ENCODE measurements at places on chromosomes 7 and 10.

DNA sequence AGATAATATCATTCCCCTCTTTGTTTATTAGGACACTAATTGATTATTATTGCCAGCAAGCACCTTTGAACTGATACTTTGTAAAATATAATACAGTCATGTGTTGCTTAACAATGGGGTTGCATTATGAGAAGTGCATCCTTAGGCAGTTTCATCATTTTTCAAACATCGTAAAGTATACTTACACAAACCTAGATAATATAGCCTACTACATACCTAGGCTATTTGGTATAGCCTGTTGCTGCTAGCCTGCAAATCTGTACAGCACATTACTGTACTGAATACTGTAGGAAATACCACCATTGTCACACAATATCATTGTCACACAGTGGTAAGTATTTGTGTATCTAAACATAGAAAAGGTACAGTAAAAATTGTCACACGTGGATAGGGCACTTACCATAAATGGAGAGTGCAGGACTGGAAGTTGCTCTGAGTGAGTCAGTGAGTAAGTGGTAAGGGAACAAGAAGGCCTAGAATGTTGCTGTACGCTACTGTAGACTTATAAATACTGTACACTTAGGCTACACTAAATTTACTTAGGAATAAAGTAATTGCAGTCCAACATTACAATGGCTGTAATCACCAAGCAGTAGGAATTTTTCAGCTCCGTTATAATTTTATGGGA lies 70.7 kb downstream of the LCOR start:
- DNase-seq = no peak

DNA sequence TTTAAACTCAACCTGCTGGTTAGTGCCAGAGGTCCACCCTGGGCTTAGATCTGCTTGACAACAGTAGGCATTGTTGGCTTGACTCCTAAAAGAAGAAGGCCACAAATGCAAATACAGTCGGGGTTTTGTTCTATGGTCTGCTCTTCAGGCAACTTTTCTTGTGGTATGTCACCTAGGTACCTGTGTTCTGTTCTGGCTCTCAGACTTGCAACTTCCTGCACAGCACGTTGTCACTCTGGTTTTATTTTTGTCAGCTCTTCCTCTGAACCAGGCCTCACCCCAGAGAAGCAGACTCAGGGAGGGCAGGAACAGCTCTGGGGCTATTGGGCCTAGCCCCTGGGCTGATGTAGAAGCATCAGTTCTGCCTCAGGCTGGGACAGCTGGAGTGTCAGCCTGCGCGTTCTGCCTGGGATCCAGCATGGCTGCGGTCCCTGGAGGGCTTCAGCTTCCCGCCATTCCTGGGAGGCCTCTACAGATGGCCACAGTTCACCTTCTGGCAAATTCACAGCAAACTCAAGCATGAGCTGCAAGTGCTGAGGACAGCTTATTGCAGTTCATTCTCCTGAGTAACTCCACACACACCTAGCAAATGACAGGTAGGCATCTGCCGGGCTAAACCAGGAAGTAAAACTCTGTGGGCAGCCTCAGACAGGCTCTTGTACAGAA lies 11.0 kb upstream of the PDCD4 start:
- no peak for DNase-seq

- no peak for DNase-seq
Measured at GRCh38 chr10:55019439-55019838, 218.4 kb upstream of the PCDH15 start.

DNA sequence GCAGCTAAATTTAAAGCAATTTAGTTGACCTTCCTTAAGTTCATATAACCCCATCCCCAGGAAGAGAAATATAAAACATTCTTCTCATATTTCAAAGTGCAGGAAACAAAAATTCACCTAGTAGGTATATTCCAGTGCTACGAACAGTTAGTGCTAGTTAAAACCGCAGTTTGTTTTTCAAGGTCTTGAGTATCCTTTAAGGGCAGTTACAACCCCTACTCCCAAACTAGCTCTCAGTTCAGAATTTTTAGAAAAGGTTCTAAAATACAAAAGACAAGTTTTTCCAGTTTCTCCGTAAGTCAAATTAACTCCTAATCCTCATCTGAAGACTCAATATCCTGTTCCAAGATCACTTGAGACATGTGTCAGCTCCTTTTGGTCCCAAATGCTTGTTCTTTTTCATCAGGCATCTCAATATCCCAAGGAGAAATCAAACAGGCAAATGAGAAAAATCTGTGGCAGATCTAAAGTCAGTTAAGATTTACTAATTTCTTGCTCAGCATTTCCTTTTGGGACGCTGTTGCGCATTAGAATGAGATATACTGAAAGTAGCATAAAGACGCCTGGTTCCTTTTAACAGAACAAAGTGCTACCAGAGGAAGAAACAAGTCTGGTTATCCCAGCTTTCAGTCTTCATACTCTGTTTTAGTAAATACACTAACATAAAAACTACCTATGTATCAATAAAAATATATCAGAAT lies 51.8 kb downstream of the ARHGAP12 start:
- no peak for DNase-seq

DNA sequence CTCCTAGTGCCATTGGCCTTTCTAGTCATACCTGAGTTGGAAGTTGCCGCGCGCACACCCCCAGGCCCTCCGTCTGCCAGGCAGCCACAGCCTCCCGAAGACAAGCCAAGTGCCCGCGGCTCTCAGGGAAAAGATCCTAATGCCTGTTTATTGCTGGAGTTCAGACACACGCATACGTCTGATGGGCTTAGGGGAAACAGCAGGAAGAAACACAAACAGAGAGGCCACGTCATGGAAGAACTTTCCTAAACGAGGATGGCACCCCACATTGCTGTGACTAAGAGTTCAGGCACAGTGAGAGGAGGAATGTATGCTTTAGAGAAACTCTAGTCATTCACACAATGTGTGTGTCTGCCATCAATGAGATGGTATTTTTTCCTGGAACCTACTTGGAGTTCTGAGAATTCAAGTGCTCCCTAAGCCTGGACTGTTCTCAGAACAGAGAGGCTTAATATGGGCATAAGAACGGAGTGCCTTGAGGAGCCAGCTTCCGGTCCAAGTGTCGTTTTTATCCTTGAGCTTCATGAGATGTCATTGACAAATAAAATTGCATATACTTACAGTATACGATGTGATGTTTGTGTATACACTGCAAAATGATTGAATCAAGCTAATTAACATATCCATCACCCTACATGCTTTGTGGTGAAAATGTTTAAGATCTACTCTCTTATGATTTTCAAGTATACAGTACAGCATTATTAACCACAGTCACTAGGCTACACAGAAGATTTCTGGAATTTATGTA lies 11.6 kb upstream of the RBP3 start:
- no peak for DNase-seq

GRCh38 chr10:87921931-87922688 lies 58.7 kb downstream of the PTEN start:
- no peak for DNase-seq

- DNase-seq = no peak
Measured at GRCh38 chr10:88870089-88870488, 10.0 kb upstream of the STAMBPL1 start.

- no peak for DNase-seq
Measured at GRCh38 chr10:14191407-14191806, 139.3 kb downstream of the FRMD4A start.

GRCh38 chr10:30093303-30093950 lies 34.0 kb upstream of the JCAD start:
- DNase-seq = no peak

DNA sequence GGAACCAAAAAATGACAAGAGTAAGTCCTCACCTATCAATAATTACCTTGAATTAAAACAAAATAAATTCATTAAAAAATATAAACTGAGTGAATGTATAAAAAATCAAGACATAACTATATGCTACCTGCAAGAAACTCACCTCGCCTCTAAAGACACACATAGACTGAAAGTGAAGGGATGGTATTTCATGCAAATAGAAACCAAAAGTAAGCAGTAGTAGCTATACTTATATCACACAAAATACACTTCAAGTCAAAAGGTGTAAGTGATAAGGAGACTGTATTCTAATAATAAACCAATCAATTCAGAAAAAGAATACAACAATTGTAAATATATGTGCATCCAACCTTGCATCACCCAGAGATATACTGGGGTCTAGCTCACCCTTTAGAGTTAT lies 332.6 kb downstream of the SH2D4B start:
- no peak for DNase-seq

GRCh38 chr7:49333180-49333881 lies 409.0 kb downstream of the CDC14C start:
- DNase-seq = no peak

DNA sequence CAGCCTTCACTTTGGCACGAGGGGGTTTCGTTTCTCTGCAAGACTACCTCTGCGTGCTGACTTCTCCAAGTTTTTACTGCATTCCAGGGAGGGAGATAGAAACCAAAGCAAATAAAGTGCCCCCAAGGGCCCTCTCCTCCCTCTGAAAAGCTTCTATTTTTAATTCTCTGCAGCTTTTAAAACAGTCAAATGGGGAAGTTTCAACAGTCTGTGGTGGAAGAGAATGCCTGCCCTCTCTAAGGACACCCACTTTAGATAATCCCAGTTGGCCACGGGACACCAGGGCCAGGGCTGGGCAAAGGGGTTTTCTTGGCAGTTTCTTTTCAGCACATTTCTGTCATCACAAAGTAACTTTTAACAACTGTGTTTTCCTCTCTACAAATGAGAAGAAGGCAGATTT lies 386.7 kb upstream of the NPVF start:
- no peak for DNase-seq

GRCh38 chr10:77297393-77297739 lies 340.2 kb downstream of the KCNMA1 start:
- no peak for DNase-seq

GRCh38 chr7:74379938-74380337 lies 73.8 kb upstream of the GTF2IRD1 start:
- DNase-seq = no peak

DNA sequence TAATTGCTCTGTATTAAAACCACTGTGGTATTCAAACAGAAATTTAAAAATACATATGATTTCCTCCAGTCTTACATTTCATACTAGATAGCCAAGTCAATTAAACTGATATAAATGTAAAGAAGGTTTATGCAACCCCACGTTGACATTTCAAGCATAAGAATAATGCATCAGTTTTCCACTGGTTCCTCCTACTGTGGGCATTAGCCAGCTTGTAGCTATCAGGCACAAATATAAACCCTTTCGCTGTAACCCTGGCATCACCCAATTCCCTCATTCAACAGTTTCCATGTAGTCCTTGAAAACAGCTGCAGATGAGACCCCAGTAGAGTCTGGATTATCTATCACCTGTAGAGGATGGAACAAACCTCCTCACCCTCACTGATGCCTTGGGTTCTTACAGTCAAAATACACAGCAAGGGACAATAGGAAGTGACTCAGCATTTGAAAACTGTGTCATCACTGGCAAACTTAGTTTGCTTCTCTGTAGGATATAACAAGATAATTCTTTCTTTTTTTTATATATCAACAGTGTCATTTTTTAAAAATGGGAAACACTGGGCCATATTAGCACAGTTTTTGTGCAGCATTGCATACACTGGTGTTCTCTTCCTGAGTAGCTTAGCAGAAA lies 113.0 kb downstream of the PDE1C start:
- no peak for DNase-seq

- DNase-seq = no peak
Measured at GRCh38 chr10:132506711-132507408, 30.7 kb upstream of the INPP5A start.

GRCh38 chr7:25180946-25181345 lies 47.3 kb downstream of the NPVF start:
- DNase-seq = no peak

GRCh38 chr7:139946533-139946932 lies 116.2 kb downstream of the PARP12 start:
- DNase-seq = no peak

- no peak for DNase-seq
Measured at GRCh38 chr7:7793921-7794320, 75.5 kb upstream of the RPA3 start.

DNA sequence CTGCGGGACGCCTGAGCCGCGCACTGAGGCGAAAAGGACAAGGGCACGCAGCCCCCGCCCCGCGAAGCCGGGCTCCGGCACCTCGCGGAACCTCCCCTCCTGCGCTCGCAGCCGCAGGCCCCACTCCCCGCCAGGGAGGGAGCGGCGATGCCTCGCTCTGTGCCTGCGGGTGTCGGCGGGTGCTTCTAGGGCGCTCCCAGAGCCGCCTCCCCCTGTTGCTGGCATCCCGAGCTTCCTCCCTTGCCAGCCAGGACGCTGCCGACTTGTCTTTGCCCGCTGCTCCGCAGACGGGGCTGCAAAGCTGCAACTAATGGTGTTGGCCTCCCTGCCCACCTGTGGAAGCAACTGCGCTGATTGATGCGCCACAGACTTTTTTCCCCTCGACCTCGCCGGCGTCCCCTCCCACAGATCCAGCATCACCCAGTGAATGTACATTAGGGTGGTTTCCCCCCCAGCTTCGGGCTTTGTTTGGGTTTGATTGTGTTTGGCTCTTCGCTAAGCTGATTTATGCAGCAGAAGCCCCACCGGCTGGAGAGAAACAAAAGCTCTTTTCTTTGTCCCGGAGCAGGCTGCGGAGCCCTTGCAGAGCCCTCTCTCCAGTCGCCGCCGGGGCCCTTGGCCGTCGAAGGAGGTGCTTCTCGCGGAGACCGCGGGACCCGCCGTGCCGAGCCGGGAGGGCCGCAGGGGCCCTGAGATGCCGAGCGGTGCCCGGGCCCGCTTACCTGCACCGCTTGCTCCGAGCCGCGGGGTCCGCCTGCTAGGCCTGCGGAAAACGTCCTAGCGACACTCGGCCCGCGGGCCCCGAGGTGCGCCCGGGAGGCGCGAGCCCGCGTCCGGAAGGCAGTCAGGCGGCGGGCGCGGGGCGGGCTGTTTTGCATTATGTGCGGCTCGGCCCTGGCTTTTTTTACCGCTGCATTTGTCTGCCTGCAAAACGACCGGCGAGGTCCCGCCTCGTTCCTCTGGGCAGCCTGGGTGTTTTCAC lies 519 bp downstream of the ITGB8 start:
- DNase-seq = no peak

DNA sequence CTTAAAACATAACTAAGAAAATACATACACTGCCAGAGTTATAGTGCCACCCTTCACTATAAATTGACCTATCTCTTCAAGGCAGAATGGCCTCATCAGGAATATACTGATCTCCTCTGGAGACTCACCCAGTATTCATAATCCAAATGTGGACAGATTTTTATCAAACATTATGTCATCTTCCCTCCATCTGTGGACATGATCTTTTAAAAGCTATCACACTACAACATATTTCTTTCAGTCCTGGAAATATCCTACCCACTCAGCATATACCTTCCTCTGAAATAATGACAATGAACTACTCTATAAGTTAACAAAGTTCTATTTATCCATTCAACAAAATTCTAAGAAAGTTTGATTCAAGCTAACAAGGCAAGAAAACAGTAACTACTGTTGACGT lies 3.2 kb downstream of the ZNF800 start:
- DNase-seq = no peak

DNA sequence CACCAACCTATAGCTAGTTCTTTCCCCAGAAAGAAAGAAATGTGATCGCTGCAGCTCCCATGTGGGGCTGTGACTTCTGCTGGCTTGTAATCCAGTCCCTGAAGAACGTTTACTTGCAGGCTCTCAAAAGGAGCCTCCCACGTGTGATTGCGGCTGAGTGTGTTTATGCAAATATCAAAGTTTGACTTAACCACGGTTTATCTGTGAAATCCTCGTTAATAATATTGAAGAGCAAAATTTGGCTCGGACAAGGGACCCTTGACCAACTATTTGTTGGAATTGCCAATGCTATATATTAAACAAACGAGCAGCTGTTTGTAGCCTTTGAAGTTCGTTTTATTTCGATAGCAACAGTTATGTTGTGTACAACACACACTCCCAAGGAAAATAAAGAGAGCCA lies 470.1 kb upstream of the NRP1 start:
- no peak for DNase-seq

Measured in activated CD4-positive, alpha-beta T cell treated with anti-CD3 and anti-CD28 coated beads for 1 hour (primary cell).